ENCODE measurements at places on chromosomes 1 and 21. TPM values are rescaled to one million over a fixed set of nuclear protein-coding genes. Genes with fewer than 3 reads are reported as not detected.

The SNX27 gene
- 61.2 TPM for total RNA-seq

The ALG14 gene
- 1.3 TPM for total RNA-seq

The REN gene
- not detected for total RNA-seq

The DIO1 gene
- not detected for total RNA-seq

The CA6 gene
- not detected for total RNA-seq

The MAD2L2 gene
- total RNA-seq = 310 TPM

The AIRE gene
- not detected for total RNA-seq

The CFAP74 gene
- total RNA-seq = 0.20 TPM

The CCDC24 gene
- total RNA-seq = 11.2 TPM

The SZT2 gene
- total RNA-seq = 12.9 TPM

DNA sequence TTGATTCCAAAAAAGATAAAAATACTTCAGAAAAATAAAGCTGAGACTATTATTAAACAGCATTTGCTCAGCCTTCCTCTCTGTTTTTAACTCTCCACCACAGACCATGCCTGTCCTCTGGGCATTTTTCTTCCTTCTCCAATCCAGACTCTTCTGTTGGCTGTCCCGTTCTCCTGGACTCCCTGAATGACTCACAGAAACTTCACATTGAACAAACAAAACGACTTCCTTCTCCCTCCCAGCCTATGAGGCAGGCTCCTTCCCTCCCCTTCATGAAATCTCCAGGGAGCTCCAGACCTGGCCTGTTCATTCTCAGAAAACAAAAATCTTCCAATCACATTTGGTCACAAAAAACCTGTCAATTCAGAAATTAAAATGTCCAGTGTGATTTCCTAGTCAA is 421.3 kb downstream of the NPHP4 start:
- no peak for DNase-seq

GRCh38 chr1:230712470-230712942 is 1.4 kb downstream of the AGT start:
- no peak for DNase-seq

DNA sequence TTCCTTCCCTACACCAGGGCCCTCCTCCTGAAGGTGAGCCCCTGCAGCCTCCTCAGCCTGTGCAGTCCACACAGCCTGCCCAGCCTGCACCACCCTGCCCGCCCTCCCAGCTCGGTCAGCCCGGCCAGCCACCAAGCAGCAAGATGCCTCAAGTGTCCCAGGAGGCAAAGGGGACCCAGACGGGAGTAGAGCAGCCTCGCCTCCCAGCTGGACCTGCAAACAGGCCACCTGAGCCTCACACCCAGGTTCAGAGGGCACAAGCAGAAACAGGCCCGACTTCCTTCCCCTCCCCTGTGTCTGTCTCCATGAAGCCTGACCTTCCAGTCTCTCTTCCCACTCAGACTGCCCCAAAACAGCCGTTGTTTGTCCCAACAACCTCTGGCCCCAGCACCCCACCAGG is 38.8 kb downstream of the ZBTB17 start:
- no peak for DNase-seq

GRCh38 chr1:25433389-25434186 is 2.9 kb downstream of the MACO1 start:
- no peak for DNase-seq

GRCh38 chr1:76843821-76844464 is 23.3 kb upstream of the ST6GALNAC5 start:
- DNase-seq = no peak

- no peak for DNase-seq
Observed at GRCh38 chr1:171422511-171422910, 62.8 kb upstream of the PRRC2C start.

DNA sequence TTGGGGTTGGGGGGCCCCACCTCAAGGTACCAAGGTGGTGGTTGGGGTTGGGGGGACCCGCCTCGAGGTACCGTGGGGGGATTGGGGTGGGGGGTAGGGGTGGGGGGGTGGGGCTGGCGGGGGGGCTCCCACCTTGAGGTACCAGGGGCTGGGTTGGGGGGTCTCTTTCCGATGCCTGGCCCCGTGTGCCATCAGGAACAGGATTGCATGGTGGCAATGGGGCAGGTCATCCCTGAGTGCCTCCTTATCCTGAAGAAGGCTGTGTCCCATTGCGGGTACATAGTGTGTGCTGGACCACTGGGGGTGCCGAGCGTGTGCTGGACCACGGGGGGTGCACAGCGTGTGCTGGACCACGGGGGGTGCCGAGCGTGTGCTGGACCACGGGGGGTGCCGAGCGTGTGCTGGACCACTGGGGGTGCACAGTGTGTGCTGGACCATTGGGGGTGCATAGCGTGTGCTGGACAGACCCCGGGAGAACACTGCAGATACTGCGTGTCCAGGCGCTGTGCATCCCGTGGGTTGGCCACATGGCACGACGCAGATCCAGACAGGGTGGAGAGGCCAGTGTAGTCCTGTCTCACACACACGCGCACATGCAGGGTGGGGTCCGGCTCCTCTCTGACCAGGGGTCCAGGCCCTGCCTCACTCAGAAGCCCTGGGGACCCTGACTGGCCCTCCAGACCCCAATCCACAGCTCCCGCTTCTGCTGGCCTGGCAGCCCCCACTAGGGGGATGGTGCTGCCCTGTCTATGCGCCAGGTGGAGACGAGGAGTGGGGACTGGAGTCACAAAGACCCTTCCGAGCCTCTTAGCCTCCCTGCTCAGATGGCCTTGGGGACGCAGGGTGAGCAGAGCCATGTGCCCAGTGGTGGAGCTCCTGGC is 4.2 kb downstream of the SCNN1D start:
- peak; percentile 54 for DNase-seq

- DNase-seq = peak; percentile 73
Observed at GRCh38 chr1:207050480-207051190, 373 bp downstream of the YOD1 start.

DNA sequence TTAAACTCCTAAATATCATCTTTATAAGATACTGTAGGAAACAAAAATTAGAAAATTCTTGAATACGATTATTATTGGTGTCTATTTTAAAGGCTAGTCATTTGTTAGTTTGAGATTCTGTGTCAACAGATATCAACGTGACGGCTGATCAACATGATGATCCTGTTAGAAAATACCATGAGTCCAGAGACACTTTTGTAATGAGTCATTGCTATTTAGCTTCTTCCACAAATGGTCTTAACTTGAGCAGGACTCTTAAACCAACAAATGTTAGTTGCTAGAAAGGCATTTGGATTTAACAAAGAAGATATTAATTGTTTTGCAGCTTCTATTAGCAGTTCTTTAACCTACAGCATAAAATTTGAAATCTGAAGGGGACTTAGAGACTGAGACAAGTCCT is 131.2 kb downstream of the TGFB2 start:
- no peak for DNase-seq

- no peak for DNase-seq
Observed at GRCh38 chr1:226656601-226657277, 82.3 kb downstream of the ITPKB start.

DNA sequence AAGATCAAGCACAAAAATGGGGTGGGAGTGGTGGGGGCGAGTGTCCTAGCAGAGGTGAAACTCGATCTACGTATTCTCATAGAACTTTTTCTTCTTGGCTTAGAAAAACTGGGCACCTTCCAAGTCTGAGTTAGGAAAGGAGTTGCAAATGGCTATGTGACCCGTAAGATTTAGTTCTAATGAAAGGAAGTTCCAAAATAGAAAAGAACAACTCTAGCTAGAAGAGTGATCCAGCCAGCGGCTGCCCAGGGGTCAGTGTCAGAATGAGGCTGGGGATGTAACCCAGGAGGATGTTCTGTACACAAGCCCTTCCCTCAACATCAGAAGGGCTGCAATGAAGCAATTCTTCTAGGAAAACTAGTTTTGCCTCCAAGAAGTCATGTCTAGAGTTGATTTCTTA is 5.2 kb downstream of the MTARC1 start:
- DNase-seq = no peak

- DNase-seq = no peak
Observed at GRCh38 chr1:228364068-228364705, 42.4 kb downstream of the TRIM11 start.

- DNase-seq = no peak
Observed at GRCh38 chr1:198185146-198185545, 28.3 kb downstream of the NEK7 start.

GRCh38 chr1:165240492-165240891 is 116.0 kb downstream of the LMX1A start:
- DNase-seq = no peak

- DNase-seq = no peak
Observed at GRCh38 chr1:195717651-195718050, 890.6 kb downstream of the KCNT2 start.

GRCh38 chr1:230858236-230858820 is 10.0 kb downstream of the C1orf198 start:
- no peak for DNase-seq

DNA sequence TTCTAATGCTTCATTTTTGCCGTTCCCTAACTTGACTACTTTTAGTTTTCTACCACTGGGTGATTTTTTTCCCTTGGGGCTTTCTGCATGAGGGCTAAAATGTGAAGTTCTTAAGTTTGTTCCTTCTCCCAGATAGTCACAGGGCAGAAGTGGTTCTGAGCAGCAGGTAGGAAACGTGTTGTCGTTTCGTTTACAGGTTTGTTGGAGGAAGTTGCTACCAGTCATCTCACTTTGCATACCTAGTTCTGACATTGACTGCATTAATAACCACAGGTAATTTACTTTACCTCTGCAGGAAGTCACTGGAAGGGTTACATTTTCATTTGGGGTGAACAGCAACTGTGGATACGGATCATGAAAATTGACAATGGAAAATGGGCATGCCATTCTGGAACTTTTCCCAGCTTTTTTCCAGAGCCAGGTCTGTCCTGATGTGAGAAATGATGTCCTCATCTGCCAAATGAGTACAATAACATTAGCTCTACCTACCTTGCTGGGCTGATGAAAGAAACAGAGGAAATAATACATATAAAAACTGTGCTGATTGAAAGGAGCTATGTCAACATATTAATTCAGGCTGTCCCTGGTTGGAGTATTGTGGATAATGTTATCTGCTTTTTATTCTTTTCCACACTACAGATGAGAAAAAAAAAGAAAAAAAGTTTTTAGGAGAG is 94.2 kb downstream of the DISC1 start:
- DNase-seq = no peak

GRCh38 chr1:219931033-219931432 is 2.7 kb upstream of the SLC30A10 start:
- peak; percentile 22 for DNase-seq

- no peak for DNase-seq
Observed at GRCh38 chr21:41321211-41321907, 4.8 kb downstream of the FAM3B start.

DNA sequence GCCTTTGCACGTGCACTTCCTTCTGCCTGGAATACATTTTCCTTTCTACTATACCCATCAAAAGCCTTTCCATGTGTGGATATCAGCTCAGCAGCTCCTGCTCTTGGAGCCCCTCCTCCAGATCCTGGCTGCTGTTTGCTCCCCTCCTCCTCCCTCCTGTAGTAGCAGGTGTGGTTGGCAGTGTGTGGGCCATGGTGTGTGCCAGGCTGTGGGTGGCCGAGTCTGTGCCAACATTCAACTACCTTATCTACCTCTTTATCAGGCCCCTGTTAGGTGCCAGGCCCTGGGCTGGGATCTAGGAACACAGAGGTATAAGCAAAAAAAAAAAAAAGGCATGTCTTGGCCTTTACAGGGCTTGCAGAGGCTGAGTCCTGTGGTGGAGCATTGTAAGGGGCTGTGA is 180.6 kb upstream of the JUN start:
- DNase-seq = no peak

DNA sequence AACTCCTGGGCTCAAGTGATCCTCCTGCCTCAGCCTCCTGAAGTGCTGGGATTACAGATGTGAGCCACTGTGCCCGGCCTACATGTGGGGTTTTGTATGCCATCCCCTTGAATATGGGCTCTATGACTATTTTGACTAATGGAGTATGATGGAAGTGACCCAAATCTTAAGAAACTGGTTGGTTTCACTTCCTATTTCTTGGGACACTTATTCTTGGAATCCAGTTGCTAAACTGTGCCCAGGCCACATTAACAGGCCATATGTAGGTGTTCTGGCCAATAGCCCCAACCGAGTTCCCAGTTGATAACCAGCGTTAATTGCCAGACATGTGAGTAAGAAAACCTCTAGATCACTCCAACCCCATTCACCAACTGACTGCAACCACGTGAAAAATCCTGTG is 36.3 kb upstream of the CLIC4 start:
- DNase-seq = no peak

DNA sequence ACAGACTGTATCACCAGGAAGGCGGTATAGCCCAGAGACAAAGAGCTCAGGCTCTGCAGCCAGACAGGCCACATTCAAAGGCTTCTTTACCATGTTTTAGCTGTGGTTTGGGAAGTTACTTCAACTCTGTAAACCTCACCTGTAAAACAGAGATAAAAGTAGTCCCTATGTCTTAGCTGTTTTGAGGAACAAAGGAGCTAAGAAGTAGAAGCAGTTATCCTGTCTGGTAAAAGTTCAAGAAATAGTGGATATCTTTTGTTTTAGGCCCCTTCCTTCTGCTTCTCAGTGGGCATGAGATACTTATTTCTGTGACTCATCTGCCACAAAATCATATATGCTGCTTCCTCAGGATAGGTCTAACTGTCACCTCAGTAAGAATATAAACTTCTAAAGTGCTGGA is 6.5 kb downstream of the CD34 start:
- no peak for DNase-seq

GRCh38 chr1:9751971-9752370 is 71.8 kb downstream of the CLSTN1 start:
- DNase-seq = no peak

- no peak for DNase-seq
Observed at GRCh38 chr1:38327559-38327973, 281.0 kb upstream of the POU3F1 start.

- DNase-seq = no peak
Observed at GRCh38 chr1:32247452-32247851, 430 bp downstream of the FAM167B start.

GRCh38 chr1:6914706-6915105 is 129.5 kb downstream of the CAMTA1 start:
- DNase-seq = no peak

DNA sequence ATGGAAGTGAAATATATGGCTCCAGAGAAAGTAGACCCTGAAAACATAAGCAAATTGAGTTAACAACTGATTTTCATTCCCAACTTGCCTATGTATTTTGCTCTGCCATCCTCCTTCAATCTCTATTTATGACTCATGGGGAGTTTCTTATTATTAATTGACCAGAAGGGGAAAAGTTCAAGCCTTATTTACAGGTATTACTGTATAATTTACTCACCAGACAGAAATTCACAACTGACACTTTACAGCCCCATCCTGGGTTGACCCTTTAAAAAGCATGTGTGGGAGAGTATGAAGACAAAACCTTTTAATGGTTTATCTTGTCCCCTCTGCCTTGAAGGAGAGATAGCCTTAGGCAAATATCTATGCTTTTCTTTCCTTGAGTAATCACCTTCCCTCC is 39.8 kb upstream of the C1orf53 start:
- DNase-seq = no peak

GRCh38 chr1:91450260-91450659 is 45.6 kb upstream of the HFM1 start:
- no peak for DNase-seq

DNA sequence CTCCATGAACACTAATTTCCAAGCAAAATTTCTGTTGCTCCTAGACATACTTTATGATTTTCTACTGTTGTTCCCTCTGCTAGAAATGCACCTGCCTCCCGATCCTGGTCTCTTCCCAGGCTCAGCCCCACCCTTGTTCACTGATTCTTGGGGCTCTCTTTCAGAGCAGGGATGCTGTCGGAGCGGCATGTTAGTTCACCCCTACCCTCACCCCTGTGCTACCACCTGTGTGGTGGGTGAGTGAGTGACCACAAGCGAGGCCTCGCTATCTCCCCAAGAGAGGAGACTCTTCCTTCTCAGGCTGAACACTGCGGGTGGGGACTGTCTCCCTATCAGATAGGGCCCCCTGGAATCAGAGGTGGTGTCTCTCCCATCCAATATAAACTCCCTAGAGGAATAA is 4.9 kb upstream of the S100A8 start:
- no peak for DNase-seq
